ENCODE measurements at places on chromosomes 4 and X. TPM values are rescaled to one million over a fixed set of nuclear protein-coding genes. Genes with fewer than 3 reads are reported as not detected.

- no peak for DNase-seq
These were observed 75.4 kb downstream of the TMEM131L start for GRCh38 chr4:153541456-153542096.

- DNase-seq, result no peak
These were observed 167.1 kb downstream of the MAML3 start for GRCh38 chr4:139986689-139987501.

DNA sequence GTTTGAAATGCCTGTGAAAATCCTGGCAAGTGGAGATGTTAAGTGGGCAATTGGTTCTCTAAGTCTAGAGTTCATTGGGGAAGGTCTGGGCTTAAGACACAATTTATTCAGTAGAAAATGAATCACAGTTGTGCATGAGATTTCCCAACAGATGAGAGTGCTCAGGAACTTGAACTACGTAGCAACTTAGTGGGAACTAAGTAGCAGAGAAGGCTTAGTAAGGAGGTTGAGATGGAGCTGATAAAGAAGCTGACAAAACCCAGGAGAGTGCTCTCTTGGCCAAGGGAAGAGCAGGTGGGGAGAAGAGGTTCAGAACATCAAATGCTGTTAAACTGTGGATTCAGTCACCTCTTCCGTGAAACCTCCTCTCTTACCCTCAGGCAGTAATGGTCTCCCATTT, 33.0 kb downstream of the AFF1 start:
- DNase-seq, result no peak

- DNase-seq, result no peak
These were observed 250.4 kb upstream of the GIMD1 start for GRCh38 chr4:106618956-106619355.

DNAAF6 gene
- not detected for total RNA-seq

All from posterior vena cava (tissue), 2 donors.